ENCODE measurements at places on chromosomes 3 and 15. TPM values are rescaled to one million over a fixed set of nuclear protein-coding genes. Genes with fewer than 3 reads are reported as not detected.

SERINC4 gene
- not detected for total RNA-seq

CHRD gene
- total RNA-seq = 1.0 TPM

SPATA12 gene
- not detected for total RNA-seq

STRA6 gene
- not detected for total RNA-seq

TGFBR2 gene
- 527 TPM for total RNA-seq

GOLGA8Q gene
- 0.06 TPM for total RNA-seq

RBP2 gene
- total RNA-seq = not detected

ATG7 gene
- 29.2 TPM for total RNA-seq

CHL1 gene
- total RNA-seq = 0.15 TPM

SH3GL3 gene
- total RNA-seq = 0.05 TPM

MINDY4B gene
- not detected for total RNA-seq

HRH1 gene
- total RNA-seq = 13.8 TPM

CDC25A gene
- 0.93 TPM for total RNA-seq
